Brain pericyte (primary cell): ENCODE measurements at places on chromosomes 1 and 21.

- DNase-seq: no peak
Measured at GRCh38 chr1:231099996-231100767, 60.1 kb upstream of the FAM89A start.

- no peak for DNase-seq
Measured at GRCh38 chr1:185556561-185556960, 177.6 kb upstream of the HMCN1 start.

GRCh38 chr1:30830537-30830936 is 73.0 kb upstream of the LAPTM5 start:
- DNase-seq: no peak

GRCh38 chr1:174761901-174762585 is 237.7 kb upstream of the CACYBP start:
- DNase-seq: no peak

- no peak for DNase-seq
Measured at GRCh38 chr1:47598357-47598756, 160.5 kb downstream of the FOXD2 start.

DNA sequence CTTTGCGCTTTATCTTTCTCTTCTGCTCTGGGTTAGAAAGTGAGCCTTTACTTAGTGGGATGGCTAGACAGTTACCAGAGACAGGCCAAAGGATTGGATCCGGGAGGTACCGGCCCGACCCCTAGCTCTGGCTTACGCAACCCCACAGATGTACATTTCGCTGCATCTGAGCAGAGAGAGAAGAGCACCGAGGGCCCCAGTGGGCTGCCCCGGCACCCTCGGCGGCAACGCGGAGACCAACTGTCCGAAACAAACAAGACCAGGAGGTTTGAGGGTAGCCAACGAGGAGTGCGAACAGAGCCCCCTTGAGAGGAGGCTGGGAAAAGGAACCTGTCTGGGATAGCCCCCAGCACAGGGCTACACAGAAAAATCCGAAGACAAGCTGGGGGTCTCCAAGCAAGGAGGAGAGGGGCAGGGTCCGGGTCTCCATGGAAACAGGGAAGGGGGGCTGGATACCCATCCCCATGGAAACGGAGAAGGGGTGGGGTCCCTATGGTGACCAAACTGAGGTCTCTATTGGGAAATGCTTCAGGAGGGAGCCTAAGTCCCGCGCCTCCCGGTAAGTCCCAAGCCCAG is 373 bp downstream of the MTF1 start:
- DNase-seq: no peak

DNA sequence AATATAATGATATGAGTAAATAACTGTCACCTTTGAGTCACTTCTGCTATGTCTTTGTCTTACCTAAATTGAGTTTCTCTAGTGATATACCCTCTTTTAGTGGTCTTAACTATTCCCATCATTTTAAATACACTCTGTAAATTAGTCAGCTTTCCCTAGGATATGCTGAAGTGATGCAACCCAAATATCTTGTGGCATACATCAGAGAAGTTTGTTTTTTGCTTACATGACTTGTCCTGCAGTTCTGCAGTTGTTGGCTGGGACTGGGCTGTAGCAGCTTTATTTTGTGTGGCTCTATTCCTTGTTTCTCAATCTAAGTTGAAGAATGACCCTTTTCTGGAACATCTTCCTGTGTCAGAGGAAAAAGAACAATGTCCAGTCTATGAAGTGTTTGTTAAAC is 76.4 kb downstream of the TTC3 start:
- DNase-seq: no peak
